Mesenchymal stem cell (in vitro differentiated cells and primary cell): ENCODE measurements at places on chromosomes 1 and 21.

GRCh38 chr1:4603295-4604110 is 50.9 kb upstream of the AJAP1 start:
- no peak for DNase-seq

- DNase-seq, result no peak
Observed at GRCh38 chr1:118266436-118266835, 81.4 kb upstream of the SPAG17 start.

DNA sequence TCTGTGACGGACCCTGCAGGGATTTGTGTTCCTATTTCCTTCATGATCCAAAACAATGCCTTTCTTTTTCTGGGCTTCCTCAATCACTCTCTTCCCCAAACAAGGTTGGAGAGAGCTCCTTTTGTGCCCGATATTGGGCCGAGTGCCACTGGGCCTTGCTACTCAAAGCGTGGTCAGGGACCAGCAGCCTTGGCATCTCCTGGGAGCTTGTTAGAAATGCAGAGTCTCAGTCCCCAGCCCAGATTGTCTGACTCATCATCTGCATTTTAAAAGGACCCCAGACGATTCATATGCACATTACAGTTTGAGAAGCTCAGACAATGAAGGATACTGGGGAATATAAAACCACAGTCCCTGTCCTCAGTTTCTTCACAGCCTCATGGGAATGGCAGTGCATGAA is 19.9 kb downstream of the ADORA1 start:
- no peak for DNase-seq

DNA sequence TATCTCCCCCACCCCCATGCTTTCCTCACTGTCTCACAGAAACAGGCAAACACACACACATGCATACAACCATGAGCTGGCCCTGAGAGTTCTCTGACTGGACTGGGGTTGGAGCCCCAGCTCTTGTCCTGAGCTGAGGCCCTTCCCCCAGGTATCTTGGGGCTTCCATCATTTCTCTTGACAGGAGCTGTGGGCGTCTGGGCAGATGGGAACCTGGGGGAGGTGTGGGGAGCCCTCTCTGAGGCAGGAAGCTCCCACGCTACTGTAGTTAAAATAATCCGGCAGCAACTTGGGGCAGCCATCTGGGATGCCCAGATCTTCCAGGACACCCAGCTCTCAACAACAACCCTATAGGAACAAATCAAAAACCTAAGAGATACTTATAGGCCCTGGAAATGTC is 2.7 kb upstream of the KIF21B start:
- DNase-seq, result no peak

- peak; percentile 64 for DNase-seq
Observed at GRCh38 chr1:107965110-107965991, at the start of gene VAV3. Gene VAV3, minus strand, starts transcription at chr1:107965180. Its CDS starts 311 bp downstream, at chr1:107964869.

GRCh38 chr1:73105755-73106154 is 823.4 kb upstream of the NEGR1 start:
- DNase-seq, result no peak

DNA sequence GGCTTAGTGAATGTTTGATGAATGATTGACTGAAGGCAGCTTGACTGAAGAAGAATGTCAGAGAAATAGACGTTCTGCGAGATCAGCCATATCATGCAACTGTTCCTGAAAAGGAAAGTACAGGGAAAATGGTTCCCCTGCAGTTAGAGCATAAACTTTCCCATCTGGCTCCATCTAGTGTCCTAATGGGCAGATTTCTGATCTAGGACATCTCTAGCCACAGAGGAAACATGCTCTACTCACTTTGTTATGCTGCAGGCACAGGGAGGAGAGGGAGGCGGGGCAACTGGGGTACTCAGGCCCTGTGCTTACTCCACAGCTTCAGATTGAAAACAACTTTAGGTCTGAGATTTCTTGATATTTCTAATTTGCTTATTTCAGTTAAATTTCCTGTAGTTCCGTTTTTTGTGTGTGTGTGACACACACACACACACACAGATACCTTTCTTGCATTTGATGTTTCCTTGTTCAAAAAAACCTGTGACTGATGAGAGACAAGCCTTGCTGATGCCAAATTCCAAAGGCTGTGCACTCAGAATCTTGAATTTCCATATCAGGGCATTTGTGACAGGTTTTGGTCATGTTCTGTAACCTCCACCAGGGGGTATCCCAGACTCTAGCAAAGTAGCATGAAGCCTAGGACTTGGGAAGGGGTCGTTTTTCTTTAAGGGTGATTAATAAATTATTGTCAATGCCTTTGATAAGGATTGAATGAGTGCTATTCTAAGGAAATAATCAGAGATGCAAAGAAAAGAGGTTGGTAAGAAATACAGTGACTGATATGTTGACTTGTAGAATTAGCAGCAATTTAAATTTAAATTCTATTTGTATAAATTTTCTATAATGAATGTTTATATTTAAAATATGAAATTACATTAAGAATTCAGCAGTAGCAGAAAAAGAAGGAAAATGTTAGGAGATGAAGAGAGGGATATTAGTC is 139.7 kb upstream of the BEND5 start:
- DNase-seq, result peak; percentile 35
